ENCODE measurements at places on chromosomes 4 and X. TPM values are rescaled to one million over a fixed set of nuclear protein-coding genes. Genes with fewer than 3 reads are reported as not detected.

GRCh38 chrX:133880032-133880443, 105.4 kb downstream of the GPC3 start:
- DNase-seq: no peak

- DNase-seq: no peak
Measured at GRCh38 chrX:45164021-45164621, 36.6 kb downstream of the DIPK2B start.

DNA sequence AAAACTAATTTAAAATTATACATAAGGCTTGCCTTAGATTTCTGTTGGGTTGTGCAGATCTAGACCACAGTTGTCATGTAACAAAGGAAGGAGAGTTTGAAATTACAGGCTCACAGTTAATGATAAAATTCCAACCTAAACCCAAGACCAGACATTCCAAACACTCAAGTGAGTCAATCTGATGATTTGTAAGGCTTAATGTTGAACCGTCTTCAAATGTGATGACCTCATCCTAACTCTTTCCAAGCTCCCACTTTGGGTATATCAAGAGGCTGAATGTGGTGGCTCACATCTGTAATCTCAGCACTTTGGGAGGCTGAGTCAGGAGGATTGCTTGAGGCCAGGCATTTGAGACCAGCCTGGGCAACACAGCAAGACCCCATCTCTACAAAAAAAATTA, 149.2 kb downstream of the TBL1X start:
- DNase-seq: no peak

DNA sequence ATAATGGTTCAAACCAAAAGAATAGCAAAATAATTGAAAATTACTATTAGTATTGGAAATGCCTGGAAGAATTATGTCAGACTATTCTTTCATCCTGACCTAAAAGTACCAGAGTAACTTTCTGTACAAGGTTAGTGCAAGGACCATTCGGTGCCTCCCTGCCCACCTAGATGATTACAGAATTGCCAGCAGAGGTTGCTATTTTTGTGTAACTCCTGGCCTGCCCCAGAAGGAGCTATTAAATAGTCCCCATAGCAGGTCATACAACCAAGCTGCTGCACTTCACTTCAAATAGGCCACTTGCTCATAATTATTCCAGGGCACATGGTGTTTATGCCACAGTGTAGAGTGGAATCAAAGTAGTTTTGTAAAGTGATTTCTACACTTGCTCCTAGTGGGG, 831.1 kb upstream of the PABPC4L start:
- no peak for DNase-seq

DNA sequence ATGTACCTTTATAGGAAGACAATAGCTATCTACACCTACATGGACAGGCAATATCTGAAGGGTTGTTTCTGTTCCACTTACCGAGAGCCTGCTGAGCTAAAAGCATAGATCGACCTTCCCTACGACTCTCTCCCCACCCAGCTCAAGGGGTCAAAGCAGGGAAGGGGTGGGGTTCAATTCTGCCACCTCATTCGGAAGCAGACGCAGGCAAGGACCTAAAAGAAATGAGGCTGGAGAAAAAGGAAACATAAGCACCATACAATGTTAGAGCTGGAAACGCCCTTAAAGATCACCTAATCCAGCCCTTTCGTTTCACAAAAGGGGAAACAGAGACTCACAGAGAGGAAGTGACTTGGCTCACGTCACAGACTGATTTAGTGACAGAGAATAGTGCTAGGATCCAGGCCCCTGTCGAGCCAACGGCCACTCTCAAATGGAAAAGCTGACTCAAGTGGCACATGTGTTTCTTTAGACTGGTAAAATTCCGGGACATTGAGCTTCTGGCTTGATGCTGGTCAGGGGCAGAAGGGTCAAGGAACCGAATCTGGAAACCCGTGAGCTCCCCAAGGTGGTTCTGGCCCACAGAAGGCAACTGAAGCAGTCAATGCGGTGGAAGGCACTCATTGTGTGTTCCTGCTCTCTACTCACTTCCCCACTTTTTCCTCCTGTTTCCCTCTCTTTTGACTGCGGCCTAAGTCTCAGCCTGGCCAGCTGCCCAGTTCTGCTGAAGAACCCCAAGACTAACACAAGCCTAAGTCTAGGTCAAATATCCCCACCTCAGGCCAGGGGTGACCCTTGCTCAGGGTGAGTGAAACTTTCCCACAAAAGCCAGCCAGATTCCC, 7.5 kb downstream of the SEPTIN6 start:
- DNase-seq: no peak

Gene GPR50
- not detected for polyA plus RNA-seq

DNA sequence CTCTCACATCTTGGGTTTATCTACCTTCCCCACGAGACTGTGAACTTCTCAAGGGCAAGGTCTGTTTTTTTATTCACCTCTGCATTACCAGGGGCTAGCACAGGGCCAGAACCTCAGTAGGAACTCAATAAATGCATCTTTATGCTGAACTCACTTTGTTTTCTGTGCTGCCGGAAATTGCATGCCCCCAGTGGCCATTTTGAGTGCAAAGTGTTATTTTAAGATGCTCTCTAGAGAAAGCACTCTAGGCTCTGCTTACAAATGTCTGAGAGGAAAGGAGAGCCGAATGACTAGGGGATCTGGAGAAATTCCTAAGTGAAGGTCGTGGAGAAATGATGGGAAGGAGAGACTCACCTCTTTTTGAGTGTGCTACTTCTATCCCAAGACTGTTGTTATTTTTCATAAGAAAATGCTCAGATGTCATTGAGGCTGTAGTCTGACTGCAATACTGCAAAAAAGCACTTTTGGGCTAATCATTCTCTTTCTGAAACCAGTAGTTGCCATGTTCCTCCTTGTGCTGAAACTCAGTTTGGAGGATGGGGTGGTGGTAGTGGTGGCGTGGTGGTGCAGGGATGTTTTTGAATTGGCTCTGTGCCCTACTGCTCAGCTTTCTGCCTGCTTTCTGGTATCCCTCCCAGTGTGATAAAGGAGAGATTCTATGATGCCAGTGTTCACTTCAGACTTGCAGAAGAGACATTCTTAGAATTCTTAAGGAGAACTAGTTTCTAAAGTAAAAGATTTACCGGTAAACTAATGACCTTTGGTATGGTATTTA, 41.3 kb downstream of the DOCK11 start:
- DNase-seq: no peak

- DNase-seq: no peak
Measured at GRCh38 chr4:55868581-55869090, 15.2 kb downstream of the EXOC1 start.

GRCh38 chr4:3873408-3874027, 107.3 kb downstream of the ADRA2C start:
- no peak for DNase-seq

- no peak for DNase-seq
Measured at GRCh38 chrX:13092455-13092941, 48.1 kb upstream of the FAM9C start.

- DNase-seq: no peak
Measured at GRCh38 chr4:122458625-122459024, 2.1 kb upstream of the IL2 start.

- DNase-seq: no peak
Measured at GRCh38 chrX:128020701-128021100, 31.5 kb downstream of the ACTRT1 start.

Gene TCEAL7
- polyA plus RNA-seq: 40.4 TPM

DNA sequence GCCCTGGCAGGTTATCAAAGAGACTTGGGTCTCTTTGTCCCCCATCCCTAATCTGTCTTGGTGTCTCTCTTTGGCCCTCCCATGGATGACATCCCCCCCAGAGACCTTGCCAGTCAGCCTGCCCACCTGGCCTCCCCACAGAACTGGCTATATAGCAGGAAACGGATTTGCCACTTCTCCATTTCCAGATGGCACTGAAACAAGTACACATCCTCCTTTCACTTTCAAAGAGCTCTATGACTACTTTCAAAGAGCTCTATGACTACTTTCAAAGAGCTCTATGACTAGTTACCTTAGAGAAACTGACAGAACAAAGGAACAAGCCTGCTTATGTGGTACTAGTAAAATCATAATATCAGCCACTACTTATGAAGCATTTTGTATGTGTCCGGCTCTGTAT, 175.3 kb downstream of the MAML3 start:
- DNase-seq: no peak

DNA sequence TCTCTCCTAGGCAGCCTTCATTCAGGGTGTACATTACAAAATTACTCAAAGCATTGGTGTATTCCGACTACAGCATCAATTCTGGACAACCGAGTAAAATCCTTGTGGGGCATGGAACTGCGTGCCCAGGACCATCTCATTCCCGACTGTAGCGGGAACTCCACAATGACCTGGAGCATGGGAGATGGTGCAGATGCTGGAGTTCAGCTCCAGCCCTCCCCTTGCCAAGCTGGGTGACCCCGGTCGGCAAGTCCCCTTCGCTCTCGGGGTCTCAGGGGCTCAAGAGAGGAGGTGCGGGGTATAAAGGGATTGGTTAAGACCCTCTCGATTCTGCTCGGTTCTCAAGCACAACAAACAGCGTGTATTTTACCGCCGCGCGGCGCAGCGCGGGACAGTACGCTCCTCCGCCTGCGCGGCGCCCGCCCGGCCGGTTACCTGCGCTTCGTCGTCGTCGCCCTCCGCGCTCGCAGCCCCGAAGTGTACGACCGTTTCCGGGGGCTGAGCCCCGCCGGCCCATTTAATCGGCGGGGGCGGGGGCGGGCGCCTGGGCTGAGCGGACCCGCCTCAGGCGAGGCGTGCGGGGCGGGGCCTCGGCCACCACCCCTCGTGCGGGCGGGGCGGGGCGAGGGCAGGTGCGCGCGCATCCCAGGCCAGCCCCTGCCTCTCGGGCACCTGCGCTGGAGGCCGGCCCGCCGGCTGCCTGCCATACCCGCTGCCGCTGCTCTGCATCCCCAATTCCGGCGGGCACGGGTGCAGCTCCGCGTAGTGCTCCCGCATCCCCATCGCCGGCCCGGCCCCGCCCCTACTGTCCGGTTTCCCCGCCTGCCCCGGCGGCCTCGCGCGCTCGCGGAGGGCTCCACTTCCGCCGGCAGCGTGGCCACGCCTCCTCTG, at the start of gene G6PD:
Gene G6PD, minus strand, starts transcription at position 493 of the 891 bp plus-strand sequence. CDS start 691 bp downstream, outside the sequence.
- peak; percentile 52 for DNase-seq

GRCh38 chr4:1010395-1011021, 918 bp upstream of the FGFRL1 start:
- DNase-seq: no peak

DNA sequence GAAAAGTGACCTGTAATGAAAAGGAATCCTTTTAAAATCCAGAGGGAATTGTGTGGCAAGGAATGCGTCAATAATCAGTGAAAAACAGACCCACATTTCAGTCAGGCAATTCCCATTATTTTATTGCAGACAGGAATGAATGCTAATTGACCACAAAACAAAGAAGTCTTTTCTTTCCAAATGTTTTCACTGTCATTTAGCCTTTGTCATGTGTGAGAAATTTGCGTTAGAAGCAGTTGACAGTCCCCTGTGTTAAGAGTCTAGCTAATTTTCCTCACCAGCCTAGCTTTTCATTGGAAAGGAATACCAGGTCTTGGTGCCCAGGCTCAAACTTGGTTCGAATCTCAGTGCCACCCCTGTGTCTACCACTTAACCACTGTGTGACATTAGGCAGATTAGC, 83.4 kb downstream of the KIT start:
- DNase-seq: no peak

Gene TNMD
- polyA plus RNA-seq: 1.9 TPM

Gene FGF13
- 27.9 TPM for polyA plus RNA-seq

GRCh38 chr4:83040269-83040668, 5.3 kb downstream of the COPS4 start:
- no peak for DNase-seq

GRCh38 chr4:102345795-102346100, 466 bp upstream of the SLC39A8 start:
- DNase-seq: no peak

DNA sequence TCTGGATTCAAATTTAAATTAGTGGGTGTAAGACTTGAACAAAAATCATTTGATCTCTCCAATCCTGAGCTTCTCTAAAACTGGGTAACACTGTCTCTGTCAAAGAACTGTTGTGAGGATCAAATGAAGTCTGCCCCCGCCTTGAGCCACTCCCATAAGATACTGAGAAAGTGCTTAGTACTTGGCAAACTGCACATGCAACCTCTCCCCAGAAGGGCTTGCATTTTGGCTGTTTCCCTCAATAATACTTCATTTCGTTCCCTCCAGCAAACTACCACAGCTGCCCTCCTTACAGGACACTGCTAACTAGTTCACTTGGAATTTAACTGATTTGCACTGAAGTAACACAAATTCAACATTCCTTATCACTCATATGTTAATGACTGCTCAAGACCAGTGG, 79.8 kb downstream of the APBB2 start:
- no peak for DNase-seq

DNA sequence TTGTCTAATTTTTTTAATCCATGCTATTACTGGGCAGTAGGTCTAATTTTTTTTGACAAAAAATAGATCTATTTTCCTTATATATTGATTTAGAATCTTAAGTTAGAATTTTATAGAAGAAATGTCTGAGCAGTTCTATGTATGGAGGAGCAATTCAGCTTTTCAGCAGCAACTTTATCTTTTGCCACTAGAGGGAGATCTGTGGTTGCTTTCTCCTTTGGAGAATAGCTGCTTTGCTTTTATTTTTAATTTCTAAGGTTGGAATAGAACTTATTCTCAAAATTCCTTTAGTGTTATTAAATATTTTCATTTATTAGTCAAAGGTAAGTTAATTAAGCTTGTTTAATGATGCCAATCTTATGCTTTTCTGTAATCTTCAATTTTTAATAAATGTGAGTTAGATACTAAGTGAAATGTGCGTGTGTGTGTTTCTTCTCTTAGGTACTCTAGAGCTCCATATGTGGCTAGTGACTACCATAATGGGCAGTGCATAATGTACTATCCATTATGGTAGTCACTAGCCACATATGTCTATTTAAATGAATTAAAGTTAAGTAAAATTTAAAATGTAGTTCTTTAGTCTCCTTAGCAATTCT, 29.3 kb downstream of the FAM199X start:
- DNase-seq: peak; percentile 18

DNA sequence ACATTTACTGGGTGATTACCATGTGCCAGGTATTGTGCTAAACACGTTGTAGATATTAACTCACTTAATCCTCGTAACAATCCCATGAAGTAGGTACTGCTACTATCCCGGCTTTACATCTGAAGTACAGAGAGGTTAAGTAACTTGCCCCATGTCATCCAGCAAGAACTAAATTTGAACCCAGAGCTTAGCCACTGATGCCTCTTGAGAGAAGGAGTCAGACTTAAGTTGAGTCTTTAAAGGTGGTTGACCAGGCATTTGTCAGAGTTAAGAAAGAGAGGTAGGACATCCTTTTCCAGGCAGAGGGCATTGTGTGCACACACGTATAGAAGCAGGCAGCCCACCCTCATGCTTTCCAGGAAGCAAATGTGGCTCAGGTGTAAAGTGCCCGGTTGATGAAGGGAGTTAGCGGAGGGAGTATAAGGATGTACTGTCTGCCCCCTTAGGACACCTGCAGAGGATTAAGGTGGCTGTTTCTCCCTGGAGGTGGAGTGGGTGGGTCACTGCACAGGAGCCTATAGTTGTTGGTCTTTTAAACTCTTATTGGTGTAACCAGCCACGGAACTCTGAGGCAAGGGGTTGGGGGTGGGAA, 335 bp upstream of the CD38 start:
- DNase-seq: no peak

- no peak for DNase-seq
Measured at GRCh38 chrX:39752815-39753214, 344.9 kb downstream of the BCOR start.

Gene SSX1
- not detected for polyA plus RNA-seq

Gene IDH3G
- polyA plus RNA-seq: 93.9 TPM

- no peak for DNase-seq
Measured at GRCh38 chr4:66297703-66298102, 627.4 kb upstream of the EPHA5 start.

- no peak for DNase-seq
Measured at GRCh38 chr4:7890635-7891393, 48.8 kb downstream of the AFAP1 start.

All from renal cortex interstitium (tissue), 15 donors.